MV-4-11 (cell line): ENCODE measurements at places on chromosomes 7 and 10.

GRCh38 chr10:4867520-4868356 is 41.7 kb downstream of the AKR1E2 start:
- no peak for DNase-seq

DNA sequence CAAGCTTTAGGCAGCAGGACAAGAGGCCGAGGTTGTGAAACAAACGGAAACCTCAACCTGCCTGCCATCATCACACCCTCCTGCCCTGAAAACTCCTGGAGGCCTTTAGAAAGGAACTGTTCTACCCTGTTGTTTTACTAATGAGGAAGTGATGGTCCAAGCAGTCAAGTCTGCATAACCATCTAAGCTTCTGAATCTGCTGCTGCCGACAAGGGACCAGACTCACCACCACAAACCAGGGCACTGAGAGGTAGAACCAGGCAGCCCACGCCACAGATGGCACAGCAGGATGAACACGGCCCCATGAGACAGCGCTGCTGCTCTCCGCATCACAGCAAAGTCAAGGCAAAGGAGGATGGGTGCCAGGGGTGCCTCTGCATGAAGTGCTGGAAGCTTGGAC is 209.4 kb downstream of the CELF2 start:
- DNase-seq: peak; percentile 63

DNA sequence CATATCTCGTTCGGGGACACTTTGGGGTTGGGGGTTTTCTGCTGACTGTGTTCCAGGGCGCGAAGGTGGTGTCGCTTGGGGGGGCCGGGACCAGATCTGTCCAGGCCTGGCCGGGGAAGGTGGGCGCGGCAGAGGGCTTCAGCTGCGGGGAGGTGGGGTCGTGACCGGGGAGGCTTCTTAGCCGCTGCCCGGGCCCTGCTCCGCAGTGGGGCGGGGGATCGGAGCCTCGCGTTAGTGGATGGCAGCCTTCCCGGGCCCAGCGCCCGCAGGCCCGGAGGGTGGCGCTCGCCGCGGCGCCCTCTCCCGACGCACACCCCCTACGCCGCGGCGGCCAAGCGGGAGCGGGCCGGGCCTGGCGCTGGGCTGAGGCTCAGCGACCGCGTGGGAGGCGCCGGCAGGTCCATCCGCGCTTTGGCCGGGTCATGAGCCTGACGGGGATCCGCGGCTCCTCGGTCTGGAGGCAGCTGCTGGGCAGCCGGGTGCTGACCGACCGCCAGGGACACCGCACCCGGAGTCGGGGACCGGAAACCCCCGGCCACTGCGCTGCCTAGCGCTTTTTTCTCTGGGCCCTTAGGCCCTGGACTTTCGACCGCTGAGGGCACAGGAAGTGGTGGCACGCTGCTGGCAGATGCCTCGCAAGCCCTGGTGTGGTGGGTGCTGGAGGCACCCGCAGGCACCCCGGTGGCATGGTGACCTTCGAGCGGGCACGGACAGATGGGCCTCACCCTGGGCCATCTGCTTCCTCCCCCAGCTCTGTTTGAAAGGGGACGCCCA is 1.2 kb downstream of the AGAP3 start:
- peak; percentile 37 for DNase-seq

GRCh38 chr10:15368101-15368855 is 2.8 kb downstream of the FAM171A1 start:
- no peak for DNase-seq

DNA sequence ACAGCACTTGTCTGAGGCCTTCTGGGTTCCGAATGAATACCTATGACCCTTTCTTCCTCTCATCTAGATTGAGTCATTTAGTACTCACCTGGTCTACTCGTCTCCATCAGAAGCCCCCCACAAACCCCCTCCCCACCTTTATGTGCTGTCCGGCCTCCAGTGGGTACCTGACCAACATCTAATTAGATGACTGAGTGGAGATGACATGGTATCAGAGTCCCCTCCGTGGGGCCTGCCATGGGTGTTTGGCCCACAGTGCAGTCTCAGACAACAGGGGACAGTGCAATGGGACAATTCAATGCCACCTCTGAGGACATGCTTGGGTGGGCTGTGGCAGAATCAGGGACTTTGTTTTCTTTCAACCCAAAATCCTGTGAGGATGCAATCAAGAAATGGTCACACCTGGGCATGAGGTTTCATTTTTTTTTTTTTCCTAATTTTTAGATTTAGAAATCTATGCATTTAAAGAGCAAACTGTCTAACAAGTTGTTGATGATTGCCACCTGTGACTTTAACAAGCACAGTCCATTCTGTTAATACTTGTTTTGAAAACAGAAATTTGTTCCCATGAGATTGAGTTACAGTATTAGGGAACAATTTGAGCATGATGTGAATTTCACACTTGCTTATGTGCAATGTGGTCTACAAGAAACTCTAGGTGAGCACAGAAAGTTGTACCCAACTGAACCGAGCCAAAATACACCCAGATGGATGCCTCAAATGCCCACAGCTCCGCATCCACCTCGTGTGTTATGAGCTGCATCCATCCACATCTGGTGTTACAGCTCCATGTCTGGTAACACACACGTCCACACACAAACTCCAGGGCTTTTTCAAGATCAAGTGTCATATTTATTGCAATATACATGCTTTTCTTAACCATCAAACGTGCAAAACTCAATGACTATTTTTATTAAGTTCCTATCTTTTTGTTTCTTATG is 27.5 kb downstream of the GPRIN2 start:
- DNase-seq: peak; percentile 19

DNA sequence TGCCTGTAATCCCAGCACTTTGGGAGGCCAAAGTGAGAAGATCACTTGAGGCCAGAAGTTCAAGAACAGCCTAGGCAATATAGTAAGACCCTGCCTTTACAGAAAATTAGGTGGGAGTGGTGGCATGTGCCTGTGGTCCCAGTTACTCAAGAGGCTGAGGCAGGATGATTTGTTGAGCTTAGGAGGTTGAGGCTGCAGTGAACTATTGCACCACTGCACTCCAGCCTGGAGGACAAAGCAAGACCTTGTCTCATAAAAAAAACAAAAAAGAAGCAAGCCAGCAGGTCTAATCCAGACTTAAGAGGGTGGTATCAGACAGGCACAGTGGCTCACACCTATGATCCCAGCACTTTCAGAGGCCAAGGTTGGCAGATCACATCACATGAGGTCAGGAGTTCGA is 24.5 kb upstream of the KCTD7 start:
- DNase-seq: no peak

DNA sequence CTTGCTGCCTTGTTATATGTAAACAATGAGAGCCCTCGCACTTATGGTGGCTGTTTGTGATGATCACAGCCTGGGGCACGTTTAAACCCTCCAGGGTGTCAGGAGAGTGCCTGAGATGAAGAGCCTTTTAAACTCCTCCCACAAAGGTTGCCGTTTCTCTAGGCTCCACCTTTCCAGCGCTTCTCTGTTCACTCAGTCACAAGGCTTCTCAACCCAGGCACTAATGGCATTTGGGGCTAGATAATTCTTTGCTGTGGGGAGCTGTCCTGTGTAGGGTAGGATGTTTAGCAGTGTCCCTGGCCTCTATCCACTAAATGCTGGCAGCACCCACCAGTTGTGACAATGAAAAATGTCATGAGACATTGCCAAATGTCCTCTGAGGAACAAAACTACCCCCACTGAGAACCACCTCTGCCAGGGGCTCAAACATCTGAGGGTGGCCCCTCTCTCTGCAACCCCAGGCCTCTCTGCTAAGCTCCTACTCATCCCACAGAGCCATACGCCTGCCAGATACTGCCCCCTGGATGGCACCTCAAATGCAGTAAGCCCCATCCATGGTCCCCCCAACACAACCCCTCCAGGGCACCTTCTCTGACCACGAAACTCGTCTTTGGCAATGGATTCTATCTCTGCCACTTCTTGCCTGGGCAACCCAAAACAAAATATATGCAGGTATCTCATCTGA is 144.3 kb upstream of the ZMIZ1 start:
- DNase-seq: no peak

DNA sequence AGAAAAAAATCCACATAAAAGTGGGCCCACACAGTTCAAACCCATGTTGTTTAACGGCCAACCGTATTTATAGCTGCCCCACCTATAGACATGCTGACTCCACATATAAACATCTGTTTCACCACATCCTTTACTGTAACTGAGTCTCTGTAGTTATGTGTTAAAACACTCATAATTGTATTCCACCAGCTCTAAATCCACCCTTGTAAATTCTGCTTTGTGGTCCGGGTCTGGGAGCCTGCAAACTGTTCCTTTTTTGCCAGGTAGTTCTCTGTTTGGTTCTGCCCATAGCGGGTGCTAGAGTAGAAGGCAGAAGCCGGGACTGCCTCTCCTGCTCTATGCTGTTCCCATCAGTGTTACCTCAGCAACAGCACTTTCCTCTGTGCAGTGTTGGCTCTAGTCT is 20.2 kb upstream of the FHIP2A start:
- no peak for DNase-seq

DNA sequence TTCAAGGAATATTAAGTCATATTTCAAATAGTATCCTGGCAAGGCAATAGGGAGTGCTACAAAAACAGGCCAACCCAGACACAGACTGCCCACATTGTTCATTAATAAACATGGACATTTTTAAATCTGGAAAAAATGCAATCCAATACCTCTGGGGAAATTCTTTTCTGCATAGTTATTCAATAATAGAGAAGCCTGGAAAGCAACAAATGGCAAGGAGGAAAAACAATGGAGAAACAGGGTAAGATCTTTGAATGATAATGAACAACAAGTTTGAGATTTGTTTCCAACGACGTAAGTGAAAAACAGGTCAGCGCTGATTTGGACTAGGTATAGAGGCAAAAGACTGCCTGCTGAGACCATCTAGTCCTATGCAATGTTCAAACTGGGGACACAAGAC is 44.7 kb upstream of the ZNF800 start:
- DNase-seq: no peak

GRCh38 chr7:87328281-87328680 is 17.2 kb upstream of the CROT start:
- no peak for DNase-seq

DNA sequence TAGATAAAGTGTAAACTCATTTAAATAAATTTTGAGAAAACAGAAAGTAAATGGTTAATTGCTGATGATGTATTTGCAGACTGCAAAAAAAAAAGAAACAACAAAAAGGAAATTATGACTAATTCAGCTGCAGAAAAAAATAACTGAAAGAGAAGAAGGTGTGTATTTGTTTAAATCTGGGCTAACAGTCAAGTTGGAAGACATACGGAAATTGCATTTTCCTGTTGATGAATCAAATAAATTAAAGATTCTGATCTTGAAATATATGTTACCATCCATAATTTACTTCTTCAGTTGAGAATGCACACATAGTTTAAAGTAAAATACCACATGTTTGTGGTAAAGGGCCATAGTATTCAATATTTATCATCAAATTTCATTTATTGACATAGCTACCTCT is 19.3 kb upstream of the ING3 start:
- no peak for DNase-seq
